Astrocyte (in vitro differentiated cells and primary cell): ENCODE measurements at places on chromosomes 3 and 15. TPM values are rescaled to one million over a fixed set of nuclear protein-coding genes. Genes with fewer than 3 reads are reported as not detected.

GRCh38 chr3:62647711-62648110 is 227.5 kb downstream of the CADPS start:
- DNase-seq, result no peak

- peak; percentile 28 for DNase-seq
Observed at GRCh38 chr3:158381262-158381868, 189.6 kb upstream of the MLF1 start.

DNA sequence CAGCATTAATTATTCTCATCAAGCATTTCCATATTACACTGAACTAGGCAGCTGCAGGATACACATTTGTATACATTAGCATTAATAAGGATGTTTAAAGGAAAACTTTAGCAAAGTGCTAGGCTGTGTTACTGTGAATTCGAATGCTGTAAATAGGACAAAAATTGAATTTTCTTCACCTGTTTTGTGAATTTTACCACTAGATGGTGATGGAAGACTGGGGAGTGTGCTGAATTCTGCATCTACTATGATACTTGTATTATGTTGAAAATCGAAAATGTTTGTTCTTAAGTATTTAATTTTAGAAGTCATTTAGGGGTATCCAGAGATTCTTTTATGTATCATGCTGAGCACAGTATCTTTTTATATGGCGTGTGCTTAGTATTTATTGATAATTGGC is 12.3 kb upstream of the P2RY14 start:
- DNase-seq, result no peak

DNA sequence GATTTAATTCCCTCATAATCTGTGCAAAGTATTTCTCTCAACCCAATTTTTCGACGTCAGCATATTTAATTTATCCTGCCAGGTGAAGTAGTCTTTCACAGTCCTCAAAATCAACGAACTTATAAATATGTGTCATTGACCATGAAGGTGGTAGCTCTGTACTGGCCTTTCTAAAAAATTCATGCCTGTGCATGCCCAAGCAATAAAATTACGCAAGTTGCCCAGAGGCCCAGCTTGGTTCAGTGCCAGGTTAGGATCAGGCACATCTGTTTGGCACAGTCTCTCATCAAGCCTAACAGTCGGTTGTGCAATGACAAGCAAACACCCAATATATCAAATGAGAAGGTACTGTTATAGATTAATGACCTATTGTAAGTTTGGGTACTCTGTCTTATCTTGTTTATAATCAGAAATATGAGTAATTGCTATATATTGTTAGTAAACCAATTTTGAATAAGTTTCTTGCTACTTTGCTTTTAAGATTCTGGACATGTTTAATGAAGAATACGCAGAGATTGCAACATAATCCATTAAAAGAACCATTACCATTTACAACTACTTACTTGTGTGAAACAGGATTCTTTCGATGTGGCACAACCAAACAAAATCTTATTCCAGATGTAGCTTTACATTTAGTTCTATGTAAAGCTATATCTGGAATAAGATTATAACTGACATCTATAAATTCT is 159.0 kb upstream of the IL12A start:
- DNase-seq, result no peak

DNA sequence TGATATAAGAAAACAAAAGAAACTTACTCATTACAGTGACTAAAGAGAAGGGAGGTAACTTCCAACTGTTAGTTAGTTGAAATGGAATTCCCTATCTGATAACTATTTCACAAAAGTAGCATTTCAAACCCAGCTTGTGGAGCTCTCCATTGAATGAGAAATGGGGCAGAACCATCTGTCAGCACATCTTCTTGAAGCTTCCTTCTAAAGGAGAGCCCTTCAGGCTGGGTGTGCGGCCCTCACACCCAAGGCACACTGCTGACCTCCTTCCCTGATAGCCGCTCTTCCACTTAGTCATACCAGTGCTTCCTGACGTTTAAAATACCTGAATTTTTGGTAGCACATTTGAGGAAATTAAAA is 28.1 kb upstream of the VEPH1 start:
- peak; percentile 74 for DNase-seq

DNA sequence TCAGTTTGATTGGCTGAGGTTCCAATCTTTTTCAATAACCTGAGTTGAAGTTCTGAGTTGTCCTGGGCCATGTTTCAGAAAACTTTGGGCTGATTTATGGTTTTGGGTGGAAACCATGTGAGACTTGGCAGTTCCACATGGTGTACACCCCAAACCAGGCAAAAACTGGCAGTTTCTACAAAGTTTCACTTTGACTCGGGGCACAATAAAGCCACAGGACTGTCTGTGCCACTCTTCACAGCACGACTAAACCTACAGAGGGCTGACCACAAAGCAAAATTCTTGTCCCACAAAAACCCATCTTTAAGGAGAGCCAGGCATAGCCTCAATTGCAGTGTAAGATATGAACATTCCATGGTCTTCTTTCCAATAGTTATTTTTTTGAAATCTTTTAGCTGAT is 155.0 kb downstream of the DUT start:
- peak; percentile 26 for DNase-seq

DNA sequence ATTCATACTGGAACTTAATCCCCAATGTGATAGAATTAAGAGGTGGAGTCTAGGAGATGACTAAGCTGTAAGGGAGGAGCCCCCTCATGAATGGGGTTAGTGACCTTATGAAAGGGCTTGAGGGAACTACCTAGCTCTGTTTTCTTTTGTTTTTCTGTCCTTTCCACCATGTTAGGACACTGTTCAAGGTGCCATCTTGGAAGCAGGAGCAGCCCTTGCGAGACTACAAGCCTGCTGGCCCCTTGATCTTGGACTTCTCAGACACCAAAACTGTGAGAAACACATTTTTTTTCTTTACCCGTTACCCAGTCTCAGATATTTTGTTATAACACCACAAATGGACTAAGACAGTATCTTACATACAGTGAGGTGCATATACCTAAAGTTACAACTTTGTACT is 26.5 kb downstream of the GOLGA6A start:
- no peak for DNase-seq

GRCh38 chr3:101519685-101520365 is 6.8 kb upstream of the SENP7 start:
- no peak for DNase-seq

- no peak for DNase-seq
Observed at GRCh38 chr3:18019161-18019495, 276.7 kb upstream of the TBC1D5 start.

DNA sequence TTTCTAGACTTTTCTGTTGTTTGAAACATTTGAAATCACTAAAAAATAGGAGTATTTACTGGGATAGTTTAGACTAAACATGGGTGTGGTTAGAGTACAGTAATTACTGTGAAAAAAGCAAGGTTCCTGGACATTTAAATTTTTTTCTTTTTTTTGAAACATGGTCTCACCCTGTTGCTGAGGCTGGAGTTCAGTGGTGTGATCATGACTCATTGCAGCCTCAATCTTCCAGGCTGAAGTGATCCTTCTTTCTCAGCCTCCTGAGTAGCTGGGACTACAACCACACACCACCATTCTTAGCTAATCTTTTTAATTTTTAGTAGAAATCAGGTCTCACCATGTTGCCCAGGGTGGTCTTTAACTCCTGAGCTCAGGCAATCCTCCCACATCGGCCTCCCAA is 20.4 kb upstream of the CELF6 start:
- DNase-seq, result no peak

GRCh38 chr3:151477591-151478334 is 16.9 kb upstream of the IGSF10 start:
- no peak for DNase-seq

USP50 gene
- 0.34 TPM in 1 of 2 replicates, not detected in the other for total RNA-seq

P2RY12 gene
- total RNA-seq, result not detected in 2 replicates
